ELR (cell line): ENCODE measurements at places on chromosomes 6 and 20.

- DNase-seq: no peak
Observed at GRCh38 chr6:14807130-14807529, 438.7 kb upstream of the JARID2 start.

DNA sequence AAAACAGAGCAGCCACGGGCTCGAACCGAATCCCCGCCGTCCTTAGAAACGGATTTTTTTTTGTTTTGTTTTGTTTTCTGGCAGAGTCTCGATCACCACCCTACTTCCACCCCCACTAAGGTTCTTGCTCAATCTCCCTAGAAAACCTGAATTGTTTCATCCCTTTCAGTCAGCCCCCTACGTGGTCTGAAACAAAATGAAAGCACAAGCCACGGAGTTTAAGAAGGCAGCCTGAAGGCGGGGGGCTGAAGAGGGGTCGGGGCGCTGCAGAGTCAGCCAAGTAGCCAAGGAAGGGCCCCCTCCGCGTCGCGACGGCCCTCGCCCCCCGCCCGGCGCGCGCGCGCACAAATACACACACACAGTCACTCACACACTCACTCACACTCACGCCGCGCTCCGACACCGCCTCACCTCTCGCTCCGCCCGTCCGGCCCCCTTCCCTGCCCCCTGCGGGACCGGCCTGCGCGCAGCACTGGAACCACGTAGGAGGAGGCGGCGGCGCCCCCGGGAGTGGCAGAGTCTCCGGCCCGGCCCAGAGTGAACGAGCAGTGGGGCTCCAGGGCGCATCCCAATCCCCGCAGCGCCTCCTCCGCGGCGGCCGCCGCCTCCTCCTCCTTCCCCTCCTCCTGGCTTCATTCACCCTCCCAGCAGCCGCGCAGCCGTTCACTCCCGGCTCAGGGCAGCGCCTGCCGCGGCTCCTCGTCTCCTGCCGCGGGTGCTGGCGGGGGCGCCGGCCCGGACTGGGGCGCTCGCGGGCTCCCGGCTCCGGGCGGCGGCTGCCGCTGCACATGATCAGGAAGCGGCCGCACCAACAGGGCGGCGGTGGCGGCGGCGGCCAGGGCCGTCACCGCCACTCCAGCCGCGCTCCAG is 1.4 kb downstream of the ATXN1 start:
- peak; percentile 92 for DNase-seq

DNA sequence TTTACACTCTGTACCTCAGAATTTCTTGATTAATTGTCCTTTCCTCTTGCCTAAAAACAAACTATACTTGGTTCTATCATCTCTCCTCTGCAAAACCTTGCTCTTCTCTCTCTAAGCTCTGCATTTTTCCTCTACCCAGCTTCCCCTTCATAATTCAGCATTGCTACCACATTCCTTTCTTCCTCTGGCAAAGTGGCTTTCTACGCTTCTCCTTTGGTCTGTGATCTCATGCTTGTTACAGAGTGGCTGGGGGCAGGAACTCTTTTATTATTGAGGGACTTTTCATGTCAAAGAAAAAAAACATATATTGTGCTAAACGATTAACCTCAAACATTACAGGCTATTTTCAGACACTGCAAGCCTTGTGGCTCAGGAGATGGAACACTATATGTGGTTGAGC is 333.3 kb upstream of the KCNQ5 start:
- no peak for DNase-seq

DNA sequence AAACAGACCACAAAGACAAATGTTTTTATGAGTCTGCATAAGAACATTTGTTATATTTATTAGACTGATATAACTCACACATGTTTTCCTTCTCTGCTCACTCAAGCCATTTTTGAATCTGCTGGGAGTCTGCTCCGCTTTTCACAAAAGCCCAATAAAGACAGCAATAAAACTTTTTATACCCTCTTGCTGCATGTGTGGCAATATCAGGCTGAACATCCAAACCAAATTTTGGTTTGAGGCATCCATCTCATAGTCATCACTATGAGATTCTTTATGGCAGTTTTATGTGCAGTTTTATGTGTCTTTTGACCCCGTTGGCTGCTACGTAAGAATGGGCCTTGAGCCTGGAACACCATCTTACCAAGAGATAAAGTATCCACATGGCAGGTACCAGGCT is 1276.8 kb upstream of the ADGRB3 start:
- DNase-seq: no peak

DNA sequence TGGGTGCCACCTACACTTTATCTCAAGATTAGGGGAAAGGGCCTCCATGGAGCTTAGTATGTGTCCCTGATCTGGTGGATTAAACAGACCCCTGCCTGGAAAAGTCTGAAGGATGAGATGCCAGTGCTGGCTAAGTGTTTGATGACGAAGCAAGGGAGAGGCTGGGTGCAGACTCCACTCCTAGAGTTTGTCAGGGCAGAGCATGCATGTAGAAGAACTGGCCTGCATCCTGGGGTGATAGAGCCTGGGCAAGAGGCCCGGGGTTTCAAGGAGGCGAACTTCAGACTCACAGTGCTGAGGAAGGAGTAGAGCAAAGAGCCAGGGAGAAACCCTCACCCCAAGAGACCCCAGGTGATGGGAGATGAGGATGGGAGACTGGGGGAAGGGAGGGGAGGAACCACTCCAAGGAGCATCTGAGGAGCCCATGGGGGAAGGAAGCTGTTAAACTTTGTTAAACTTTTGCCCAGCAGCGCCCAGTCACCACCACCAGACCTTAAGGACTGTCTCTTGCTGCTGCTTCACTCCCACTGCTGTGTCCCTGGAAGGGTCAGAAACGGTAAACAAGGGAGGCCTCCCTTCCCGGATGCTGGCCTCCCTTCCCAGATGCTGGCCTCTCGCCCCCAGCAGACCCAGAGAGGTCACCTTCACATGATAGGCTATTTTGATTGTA is 61.6 kb downstream of the RPRD1B start:
- DNase-seq: peak; percentile 57

DNA sequence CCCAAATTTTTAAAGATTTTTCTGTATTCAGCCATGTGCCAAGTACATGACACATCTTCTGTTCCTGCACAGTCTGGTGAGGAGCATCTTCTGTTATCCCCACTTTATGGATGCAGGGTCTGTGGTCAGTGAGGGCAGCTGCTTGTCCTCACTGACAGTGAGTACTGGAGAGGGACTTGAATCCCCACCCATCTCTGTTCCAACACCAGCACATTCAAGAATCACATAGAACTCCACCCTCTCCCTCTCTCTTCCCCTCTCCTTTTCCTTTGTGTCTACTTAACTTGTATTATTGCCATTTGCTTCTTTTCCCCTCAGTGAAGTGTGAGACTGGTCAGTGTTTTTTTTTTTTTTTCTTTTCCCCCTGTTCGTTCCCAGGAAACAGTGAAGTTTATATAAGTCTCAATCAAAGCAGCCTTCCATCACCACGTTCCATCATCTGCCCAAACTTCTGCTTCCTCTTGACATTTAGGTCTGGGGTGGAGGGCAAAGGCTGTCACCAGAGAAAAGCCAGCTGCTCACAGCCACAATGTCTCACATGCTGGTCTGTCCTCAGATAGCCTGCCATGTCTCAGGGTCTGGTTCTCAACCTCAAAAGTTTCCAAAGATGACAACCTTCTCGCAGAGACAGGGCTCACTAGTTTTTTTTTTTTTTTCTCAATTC is 110.0 kb upstream of the SSTR4 start:
- no peak for DNase-seq

DNA sequence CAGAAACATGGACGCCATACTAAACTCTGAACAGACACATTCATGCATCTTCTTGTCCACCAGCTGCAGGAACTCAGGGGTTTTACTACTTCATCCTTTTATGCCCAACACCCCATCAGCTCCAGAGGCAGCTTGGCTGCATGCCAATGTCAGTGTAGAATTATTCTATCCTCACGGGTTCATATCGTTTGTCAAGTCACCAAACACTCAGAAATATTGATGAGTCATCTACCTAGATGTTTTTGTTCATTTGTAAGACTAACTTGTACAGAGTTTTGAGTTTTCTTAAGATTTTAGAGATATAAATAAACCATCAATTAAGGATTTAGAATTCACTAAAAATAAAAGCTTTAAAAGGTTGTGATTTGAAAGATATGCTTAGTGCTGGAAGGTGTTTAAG is 590.7 kb upstream of the FLRT3 start:
- DNase-seq: no peak

- no peak for DNase-seq
Observed at GRCh38 chr20:34300256-34300806, 2.8 kb downstream of the AHCY start.

- DNase-seq: no peak
Observed at GRCh38 chr20:12762725-12763124, 246.0 kb upstream of the SPTLC3 start.

- no peak for DNase-seq
Observed at GRCh38 chr6:18016698-18017097, 29.3 kb upstream of the KIF13A start.

- DNase-seq: peak; percentile 25
Observed at GRCh38 chr20:47535088-47535487, 33.4 kb downstream of the NCOA3 start.

DNA sequence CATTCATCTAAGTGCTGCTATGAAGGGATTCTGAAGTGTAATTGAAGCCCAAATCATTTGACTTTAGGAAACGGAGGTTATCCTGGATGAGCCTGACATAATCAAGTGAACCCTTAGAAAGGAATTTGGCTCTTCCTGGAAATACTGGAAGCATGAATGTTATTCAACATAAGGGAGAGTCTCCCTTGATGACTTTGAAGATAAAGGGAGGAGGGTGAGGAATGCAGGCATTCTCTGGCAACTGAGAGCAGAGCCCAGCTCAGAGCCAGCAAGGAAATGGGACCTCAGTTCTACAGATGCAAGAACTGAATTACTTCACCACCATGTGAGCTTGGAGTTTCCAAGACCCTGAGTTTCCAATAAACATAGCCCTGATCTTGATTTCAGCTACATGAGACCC is 168.2 kb downstream of the DLL1 start:
- DNase-seq: no peak

- peak; percentile 19 for DNase-seq
Observed at GRCh38 chr6:127481111-127481510, 21.9 kb upstream of the KIAA0408 start.

DNA sequence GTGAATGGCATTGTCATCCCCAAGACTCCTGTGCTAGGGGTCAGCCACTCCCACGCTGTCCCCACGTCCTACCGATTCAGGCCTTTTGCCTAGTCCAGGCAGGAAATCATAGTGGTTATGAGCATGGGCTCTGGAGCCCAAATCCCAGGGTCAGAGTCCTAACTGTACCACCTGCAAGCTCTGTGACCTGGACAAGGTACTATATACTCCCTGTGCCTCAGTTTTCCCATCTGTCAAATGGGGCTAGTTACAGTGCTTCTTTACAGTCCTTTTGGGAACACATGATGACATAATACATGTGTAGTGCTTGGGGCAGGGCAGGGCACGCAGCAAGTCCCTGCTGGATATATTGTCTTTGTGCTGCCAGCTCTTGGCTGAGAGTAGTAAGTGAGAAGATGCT is 27.2 kb downstream of the EFCAB8 start:
- DNase-seq: no peak

GRCh38 chr20:50286174-50286511 is 95.5 kb downstream of the CEBPB start:
- peak; percentile 46 for DNase-seq

DNA sequence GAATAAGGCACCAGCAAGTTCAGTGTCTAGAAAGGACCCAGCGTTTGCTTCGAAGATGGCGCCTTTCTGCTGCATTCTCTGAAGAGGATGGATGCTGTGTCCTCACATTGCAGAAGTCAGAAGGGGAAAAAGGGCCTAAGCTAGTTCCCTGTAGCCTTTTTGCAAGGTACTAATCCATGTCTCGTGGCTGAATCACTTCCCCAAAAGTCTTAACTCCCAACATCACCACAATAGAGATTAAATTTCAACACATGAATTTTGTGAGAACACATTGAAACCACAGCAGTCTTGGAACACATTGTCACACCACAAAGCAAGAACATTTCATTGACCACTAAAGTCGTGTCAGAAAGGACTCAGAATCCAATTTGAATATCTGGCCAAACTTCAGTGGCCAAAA is 42.1 kb downstream of the KLHL31 start:
- peak; percentile 5 for DNase-seq

DNA sequence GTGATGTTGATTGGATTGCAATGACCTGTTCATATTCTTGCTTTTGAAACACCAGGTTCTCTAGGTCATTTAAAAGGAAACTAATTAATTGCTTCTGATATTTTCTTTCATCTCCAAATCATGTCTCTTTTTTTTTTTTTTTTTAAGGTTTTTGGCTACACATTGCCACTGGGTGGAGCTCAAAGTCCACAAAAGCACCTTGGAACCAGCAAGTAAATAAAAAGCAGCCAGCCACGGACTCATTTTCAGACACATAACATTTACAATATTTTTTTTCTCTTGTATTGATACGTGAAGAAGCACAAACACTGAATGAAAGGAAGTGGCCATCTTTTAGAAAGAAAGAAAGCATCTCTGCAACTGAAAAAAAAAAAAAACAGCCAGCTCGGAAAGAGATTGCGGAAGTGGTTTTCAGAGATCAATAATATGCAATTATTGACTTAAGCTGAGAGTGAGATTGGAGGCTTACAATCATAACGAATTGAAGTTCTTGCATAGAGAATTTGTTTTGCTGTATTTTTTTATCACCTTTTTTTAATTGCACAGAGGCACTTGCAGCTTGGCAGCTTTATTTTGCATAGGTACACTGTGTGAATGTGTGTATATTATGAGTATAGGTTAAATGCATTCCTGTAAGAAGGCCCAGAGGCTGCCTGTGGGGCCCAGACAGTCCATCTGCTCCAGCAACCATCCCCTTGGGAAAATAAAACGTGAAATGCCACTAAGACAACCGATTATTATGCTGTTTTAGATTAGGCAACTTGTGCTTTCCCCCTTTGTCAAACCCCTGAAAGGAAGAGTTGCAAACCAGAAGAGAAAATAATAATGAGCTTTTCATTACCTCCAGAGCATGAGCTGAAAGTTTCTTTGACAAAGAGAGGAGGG is 28.2 kb downstream of the CGA start:
- peak; percentile 74 for DNase-seq

GRCh38 chr6:44020148-44020547 is 107.1 kb downstream of the MRPL14 start:
- DNase-seq: no peak

- no peak for DNase-seq
Observed at GRCh38 chr6:131065824-131066171, 2.8 kb upstream of the EPB41L2 start.

DNA sequence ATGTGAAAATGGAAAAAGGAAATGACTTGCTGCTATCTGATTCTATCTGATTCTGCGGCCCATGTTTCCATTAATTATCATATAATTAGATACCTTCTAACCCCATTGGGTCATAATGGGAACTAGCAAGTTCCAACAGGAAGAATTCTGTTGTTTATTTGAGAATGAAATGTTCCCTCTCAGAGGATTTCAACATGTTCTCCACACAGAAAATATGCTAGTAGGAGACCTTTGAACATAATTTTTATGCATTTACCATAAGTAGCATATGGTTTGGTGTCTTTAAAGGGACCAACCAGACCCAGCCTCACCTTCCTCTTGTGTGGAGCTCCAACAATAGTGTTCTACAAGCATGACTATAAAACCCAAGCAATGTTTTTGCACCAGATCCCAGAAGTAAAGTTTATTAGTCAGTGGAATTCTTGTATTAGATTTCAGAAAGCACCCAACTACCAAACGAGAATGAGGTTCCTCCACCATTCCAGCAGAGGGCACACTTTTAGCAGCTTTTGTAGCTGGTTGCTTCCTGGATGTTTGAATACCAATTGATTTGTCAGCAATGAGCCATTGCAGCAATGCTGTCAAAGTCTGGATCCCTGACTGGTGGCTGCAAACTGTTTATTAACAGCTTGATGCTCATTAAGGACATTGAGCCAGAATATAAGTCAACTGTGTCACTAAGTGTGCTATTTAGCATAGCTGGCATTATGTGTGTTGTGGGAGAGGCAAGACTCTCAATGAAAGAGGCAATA is 143.6 kb upstream of the GJE1 start:
- DNase-seq: peak; percentile 87
